Retina (tissue), 1 donor: ENCODE measurements at places on chromosomes 4 and X.

DNA sequence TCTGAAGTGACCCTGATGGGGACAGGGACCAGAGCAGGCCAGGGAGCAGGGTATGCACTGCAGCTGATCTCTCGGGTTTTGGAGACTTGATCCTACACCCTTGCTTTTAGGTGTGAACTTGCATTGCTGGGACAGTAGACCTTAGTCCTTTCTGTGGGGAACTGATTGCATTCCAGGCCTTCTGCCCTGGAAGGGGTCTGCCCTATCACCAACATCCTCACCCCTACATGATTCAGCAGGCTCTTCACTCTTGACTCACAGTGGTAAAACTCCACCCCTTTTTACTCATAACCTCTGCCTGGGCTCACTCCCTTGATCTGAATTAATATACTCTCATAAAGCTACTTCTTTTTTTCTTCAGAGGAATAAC lies 6.6 kb upstream of the DDX60L start:
- DNase-seq: no peak

DNA sequence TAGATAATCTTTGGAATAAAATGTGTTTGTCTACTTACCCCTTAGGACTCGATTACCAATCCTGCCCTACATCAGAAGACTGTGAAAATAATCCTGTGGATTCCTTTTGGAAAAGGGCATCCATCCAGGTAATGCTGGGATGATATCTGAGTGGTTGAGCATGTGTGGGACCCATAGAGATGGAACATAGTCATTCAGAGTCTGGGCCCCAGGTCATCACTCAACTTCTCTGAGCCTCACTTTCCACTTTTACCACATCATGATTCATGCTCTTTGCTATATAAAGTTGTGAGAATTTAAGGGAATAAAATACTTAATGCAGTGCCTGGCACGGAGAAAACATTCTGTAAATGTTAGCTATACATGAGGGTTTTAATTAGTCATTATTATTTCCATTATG lies 8.9 kb downstream of the BST1 start:
- no peak for DNase-seq

DNA sequence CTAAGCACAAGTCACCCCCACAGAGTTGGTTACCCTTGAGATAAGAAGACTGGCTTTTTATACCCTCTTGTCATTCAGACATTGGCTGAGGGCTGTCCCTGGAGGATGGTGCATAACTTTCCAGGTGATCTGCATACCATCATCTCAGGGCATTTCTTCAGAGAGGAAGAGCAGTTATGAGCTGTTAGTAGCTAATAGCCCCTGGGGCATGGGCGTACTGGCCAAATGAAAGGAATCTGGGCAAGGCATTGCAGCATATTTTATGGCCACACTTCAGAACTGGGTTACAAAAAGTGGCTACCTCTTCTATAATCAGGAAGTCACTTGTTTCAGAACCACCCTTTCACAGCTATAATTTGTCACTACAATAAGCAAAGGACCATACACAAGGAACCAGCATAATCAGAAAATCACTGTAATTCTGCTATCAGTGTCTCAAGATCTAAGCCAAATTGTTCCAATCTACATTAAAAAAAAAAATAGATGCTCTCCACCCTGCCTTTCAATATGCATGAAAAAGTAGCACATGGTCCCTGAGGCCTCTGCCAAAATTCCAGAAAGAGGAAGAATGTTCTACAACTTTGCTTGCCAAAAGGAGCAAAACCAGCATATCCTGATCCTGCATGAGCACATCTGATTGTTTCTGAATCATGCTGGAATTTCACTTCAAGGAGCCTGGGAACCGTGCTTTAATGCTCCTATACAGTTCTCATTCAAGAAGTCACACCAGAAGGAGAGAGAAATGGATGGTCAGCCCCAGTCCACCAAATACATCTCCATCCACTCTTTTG lies 92.0 kb downstream of the TMEM144 start:
- no peak for DNase-seq

DNA sequence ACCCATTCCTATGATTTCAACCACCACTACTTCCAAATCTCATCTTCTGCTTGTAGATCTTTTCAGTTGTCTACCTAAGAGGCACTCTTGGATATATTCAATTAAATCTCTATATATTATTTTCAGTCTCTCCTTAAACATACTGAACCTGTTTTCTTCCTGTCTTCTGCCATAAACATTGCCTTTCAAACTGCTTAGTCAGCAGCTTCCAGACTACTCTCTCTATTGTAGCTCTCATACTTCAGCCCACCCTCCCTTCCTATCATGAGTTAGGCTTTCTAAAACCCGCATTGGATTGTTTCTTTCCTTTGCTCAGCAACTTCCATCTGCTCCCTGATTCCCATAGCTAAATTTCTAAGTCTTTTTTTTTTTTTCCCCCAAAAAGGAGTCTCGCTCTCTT lies 4.5 kb downstream of the AP1AR start:
- no peak for DNase-seq

DNA sequence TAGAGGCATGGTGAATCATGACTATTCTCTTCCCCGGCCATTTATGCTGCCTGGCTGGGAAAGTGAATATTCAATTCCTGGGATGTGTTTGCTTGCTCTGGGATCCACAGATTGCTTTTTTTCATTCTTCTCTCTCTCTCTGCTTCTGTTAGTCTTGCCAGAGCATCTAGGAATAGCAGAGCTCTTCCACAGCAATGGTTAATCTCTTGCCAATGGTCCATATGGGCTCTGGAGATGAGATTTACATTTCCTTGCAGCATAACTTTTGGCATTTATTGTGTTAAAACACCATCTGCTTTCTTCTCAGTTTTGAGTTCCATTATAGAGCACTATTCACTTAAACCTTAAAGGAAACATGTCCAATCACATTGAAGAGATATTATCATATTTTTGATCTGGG lies 59.2 kb upstream of the GUCY1A1 start:
- DNase-seq: no peak

- DNase-seq: no peak
Measured at GRCh38 chr4:70855464-70855863, 15.8 kb upstream of the GRSF1 start.

GRCh38 chr4:169818063-169818679 lies 60.4 kb upstream of the HPF1 start:
- no peak for DNase-seq

GRCh38 chr4:110085131-110085530 lies 113.3 kb downstream of the ELOVL6 start:
- DNase-seq: no peak

DNA sequence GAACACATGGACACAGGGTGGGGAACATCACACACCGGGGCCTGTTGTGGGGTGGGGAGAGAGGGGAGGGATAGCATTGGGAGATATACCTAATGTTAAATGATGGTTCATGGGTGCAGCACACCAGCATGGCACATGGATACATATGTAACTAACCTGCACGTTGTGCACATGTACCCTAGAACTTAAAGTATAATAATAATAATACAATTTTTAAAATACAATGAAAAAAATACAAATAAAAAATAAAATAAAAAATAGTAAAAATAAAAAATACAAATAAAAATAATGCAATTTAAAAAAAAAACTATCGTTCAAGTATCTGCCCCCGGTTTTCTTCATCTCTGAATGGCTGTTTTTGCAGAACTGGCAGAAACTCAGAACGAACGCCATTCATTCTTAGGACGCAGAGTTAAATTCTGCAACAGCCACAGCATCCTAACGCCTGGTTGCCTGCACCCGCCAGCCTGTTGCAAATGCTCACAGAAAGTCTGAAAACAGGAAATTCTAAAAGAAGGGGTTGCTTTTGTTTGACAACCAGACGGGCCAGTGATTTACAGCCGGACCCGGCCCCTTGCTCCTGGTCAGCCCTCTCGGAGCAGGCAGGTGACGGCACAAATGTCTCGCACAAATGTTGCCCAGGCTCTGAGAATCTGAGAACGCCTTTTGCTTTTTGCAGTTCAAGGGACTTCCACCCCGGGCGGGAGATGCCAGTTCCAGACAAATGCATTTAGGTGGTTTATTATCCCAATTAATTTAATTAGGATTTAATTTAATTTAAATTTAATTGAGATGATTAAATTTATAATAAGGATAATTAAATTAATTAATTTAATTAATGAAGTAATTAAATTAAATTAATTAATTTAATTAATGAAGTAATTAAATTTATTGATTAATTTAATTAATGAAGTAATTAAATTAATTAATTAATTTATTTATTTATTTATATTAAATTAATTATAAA lies 47.8 kb downstream of the CRLF2 start:
- no peak for DNase-seq

- no peak for DNase-seq
Measured at GRCh38 chr4:136742333-136742732, 790.0 kb downstream of the PCDH18 start.

- no peak for DNase-seq
Measured at GRCh38 chr4:168879188-168879587, 130.9 kb downstream of the CBR4 start.

DNA sequence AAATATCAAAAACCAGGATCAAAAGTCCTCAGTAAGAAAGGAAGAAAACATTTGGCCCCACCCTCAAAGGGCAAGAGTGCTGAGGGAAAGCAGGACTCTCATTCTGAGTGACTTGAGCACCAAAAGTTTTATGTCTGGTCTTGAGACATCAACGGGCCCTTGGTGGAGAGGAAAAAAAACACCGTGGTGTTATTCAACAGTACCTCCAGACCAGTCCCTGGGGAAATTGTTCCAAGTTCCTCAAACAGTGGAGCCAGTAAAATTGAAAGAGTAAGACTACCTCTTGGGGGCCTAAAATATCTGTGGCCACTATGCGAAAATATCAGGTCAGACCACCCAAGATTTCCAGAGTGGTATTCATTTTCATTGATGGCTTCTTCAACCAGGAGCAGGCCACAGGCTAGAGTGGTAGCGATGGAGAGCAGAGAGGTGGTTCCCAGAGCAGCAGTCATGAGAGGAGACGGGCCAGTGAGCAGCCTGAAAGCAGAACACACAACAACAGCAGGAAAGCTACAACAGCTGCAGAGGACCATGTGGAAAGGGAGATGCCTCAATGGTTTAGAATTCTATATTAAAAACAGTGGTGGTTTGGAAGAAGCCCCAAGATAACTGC lies 63.7 kb upstream of the RPL34 start:
- DNase-seq: no peak

DNA sequence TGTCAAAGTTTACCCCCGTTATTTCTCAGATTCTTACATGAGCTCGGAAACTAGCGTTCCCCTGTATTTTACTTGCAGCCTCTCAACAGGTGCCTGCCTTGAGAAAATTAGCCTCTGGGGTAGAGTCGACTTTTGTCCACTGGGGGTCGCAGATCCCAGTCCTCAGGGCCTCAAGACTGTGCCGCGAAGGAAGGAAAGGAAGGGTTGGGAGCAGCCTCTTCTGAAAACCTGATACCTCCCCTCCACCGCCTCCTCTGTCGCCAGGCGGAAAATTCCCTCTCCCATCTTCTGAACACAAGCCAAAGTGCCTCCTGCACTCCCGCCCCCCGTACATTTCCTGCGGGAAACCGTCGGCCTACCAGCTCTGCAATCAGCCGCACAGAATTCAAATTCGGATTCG lies 44.4 kb upstream of the TMSB15B start:
- peak; percentile 79 for DNase-seq

- no peak for DNase-seq
Measured at GRCh38 chr4:54268151-54268550, 39.1 kb downstream of the PDGFRA start.

GRCh38 chrX:2549876-2550275 lies 49.1 kb upstream of the DHRSX start:
- no peak for DNase-seq

DNA sequence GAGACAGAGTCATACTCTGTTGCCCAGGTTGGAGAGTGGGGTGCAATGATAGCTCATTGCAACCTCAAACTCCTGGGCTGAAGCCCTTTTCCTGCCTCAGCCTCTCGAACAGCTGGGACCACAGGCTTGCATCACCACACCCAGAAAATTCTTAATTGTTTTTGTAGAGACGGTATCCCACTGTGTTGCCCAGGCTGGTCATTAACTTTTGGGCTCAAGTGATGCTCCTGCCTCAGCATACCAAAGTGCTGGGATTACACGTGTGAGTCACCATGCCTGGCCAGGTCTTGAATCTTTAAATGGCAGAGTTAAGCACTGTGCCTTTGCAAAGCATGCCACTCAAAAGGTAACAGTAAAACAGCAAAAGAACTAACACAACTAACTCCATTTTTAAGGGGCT lies 28.6 kb upstream of the BBS12 start:
- no peak for DNase-seq

- peak; percentile 71 for DNase-seq
Measured at GRCh38 chrX:126165721-126166461, at the start of gene DCAF12L2. TSS of gene DCAF12L2 (minus strand) at chrX:126166289. CDS start at chrX:126165924, 365 bp downstream.

DNA sequence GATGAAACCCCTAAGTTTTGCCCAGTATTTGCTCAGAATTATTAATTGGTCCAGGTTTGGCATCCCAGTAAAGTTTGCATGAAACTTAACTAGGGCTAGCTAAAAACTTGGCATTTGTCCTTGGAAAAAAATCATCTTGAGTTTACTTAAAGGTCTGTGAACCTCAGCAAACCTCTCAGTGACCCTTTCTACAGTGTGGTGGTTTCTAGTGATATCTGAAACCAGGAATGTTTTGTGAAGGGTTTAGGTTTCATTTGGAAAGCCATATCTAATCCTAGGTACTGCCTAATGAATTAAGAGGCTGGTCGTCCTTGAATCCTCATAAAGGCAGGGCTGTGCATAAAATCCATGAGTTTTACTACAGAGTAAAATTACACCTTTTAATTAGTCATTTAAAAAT lies 218.5 kb upstream of the ANKRD50 start:
- DNase-seq: no peak

DNA sequence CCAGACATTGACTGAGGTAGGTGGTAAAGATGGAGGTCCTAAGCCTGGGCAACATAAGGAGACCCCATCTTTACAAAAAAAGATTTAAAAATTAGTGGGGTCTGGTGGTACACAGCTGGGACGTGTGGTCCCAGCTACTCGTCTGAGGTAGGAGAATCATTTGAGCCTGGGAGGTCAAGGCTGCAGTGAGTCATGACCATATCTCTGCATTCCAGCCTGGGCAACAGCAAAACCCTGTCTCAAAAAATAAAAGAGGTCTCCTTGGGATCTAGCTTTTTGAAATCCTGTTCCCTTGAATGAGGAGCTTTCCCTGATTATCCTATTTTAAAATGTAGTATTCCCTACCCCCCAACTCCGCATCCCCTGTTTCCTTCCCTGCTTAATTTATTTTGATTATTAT lies 78.7 kb upstream of the OGT start:
- DNase-seq: no peak

DNA sequence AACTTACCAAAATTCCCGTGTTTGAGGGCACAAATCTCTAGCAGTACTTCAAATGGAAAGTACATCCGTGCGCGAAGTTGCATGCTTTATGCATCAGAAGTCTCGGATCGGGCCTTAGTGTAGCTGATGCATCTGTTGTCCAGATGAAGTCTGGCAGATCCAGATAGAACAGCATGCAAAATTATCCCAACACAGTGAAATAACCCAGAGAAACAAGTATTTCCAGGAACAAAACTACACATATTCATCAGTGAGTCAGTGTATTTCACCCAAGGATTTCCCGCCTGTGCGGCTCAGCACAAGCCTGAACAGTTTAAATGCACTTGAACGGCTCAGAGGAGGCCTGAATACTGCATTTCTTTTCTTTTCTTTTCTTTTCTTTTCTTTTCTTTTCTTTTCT lies 27.4 kb upstream of the CLDN24 start:
- DNase-seq: no peak

GRCh38 chr4:152344001-152344400 lies 191.9 kb downstream of the FBXW7 start:
- DNase-seq: no peak

- no peak for DNase-seq
Measured at GRCh38 chrX:149511081-149511480, 6.0 kb upstream of the IDS start.

GRCh38 chr4:154622598-154622997 lies 10.1 kb upstream of the FGG start:
- DNase-seq: no peak
